Forelimb muscle (tissue), 1 donor: ENCODE measurements at places on chromosomes 3 and 15.

DNA sequence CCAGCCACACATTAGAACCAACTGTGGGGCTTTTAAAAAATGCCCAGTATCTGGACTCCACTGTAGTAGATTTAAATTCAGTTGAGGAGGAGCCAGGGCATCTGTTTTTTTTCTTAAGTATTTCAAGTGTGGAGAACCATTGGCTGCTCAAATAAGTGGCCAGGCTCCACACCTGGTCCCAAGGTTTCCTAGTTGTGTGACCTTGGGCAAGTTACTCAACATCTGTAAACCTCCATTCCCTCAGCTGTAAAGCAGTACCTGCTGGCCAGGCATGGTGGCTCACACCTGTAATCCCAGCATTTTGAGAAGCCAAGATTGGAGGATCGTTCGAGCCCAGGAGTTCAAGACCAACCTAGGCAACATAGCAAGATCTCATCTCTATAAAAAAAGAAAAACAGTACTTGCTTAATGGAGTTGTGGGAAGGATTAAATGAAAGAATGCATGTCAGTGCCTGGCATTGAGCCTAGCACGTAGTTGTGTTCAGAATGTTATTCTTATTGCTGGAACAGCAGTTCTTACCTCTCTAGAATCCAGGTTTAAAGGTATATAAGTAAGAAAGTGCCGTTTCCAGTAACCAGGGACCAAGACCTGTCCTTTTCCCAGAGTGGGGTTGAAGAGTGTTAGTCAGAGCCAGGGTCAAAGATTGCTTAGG, 2.0 kb downstream of the PPP1R14D start:
- no peak for DNase-seq

DNA sequence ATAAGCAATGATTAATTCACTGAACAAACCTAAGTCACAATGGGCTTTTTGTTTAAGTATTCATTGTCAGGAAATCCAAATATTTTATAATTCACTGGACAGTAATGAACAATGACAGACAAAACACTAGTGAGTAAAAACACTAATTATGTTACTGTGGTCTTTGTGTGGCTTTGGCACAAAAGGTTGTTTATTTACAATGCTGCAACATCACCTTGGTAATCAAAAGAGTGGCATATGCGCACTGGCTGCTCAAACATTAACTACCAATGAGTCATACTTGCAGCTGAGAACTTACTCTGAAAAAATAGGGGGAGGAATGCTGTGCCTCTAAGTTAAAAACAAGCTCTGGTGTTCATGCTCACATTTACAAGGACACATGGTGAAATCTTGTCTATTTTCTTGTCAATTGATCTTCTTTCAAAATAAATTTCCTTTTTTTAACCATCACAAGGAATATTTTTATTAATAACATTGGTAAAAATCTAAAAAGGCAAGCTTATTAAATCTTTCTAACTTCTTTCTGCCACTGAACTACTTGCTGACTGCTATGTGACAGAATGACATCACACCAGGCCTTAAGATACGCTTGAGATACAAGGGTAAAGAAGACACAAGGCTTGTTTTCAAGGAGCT, 85.2 kb upstream of the PPIB start:
- DNase-seq, result no peak

GRCh38 chr3:42501321-42501680, 1.1 kb upstream of the VIPR1 start:
- no peak for DNase-seq

DNA sequence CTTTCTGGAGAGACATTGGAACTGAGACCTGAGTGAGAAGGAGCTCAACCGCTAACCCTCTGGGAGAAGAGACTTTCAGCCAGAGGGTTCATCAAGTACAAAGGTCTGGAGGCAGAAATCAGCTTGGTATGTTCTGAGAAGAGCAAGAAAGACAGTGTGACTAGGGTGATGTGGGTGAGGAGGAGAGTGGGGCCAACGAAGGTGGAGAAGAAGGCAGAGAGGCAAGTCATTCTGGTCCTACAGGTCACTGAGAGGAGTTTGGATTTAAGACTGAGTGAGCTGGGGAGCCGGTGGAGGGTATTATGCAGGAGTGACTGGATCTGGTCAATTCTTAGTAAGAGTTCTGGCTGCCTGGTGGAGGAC, 12.2 kb downstream of the XIRP1 start:
- DNase-seq, result no peak

DNA sequence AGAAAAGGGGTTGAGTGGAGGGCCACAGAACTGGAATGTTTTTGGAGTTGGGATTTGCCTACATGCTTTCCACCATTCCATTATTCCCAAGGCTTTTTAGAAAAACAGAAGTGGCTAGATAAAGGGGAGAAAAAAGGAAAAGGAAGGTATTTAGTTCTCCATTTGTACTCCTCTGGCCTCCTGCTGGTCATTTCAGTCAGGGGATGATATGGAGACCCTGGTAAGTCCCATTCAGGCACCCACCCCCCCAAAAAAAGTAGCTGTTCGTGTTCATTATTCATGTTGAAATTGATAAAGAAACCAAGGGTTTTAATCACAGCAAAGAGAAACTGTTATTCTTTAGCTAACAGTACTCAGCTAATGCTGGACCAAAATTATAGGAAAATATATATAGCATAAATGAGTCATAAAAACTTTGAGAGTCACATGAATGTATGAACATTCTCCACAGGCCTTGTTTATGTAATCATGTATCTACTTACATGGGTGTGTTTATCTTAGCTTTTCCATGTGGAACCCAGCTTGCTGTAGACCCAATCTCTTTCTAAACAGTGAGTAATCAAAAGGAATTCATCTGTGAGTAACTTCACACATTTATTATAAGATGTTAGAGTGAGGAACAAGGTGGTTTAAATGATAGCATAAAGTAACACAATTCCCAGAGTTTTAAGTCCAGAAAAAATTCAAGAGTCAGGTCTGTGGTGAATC, 167.2 kb downstream of the KCNMB2 start:
- DNase-seq, result no peak

DNA sequence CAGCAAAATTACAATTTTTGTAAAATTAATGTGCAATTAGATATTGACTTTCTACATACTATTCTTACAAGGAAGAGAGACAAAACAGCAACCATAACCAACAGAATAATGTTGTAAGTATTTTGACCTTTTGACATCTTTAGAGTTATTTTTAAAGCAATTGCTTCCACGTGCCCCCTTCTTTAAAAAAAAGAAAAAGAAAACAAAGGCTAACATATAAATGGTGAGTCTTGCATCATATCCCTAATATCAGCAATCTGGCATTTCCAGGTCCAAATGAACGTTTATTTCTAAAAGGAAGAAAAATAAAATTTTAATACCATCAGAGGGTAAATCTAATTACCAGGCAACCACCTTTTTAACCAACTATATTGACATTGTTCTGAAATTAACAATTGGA, 19.3 kb upstream of the STRIT1 start:
- no peak for DNase-seq

GRCh38 chr3:132406587-132406986, 10.7 kb upstream of the DNAJC13 start:
- no peak for DNase-seq

- DNase-seq, result no peak
Measured at GRCh38 chr3:65928110-65928509, 110.6 kb downstream of the MAGI1 start.

- no peak for DNase-seq
Measured at GRCh38 chr3:170130532-170130931, 51.0 kb downstream of the PHC3 start.

GRCh38 chr15:44366971-44367370, 60.5 kb upstream of the CTDSPL2 start:
- DNase-seq, result no peak

DNA sequence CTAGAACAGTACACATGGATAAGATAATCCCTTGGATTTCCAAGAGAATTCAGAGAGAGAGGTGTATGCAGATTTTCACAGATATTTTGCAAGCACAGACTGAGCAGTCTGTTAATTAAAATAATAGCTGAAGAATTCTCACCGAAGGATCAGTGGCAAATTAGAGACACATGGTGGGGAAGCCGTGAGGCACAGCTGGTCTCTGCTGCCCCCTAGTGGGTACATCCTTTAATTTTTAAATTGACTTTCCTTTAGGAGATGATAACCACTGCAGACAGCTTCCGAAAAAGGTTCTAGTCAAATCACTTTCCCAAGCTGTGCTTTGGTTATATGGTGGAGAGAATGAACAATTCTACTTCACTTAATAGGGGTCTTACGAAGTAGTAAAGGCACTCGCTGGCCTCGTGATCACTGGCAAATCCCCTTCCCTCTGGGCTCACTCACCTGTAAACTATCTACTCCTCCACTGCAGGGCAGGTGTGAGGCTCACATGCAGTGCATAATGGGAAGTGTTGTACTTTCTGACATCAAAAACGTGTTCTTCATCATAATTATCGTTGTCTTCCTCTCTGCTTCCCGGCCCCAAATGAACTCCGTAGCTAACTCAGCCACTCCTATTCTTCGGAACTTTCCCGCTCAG, 19.5 kb downstream of the MESD start:
- DNase-seq, result no peak

- DNase-seq, result no peak
Measured at GRCh38 chr15:80691575-80691974, 3.5 kb upstream of the ABHD17C start.

- DNase-seq, result no peak
Measured at GRCh38 chr3:114880078-114880477, 267.0 kb downstream of the ZBTB20 start.

GRCh38 chr15:39616731-39617455, 36.0 kb downstream of the THBS1 start:
- DNase-seq, result no peak

DNA sequence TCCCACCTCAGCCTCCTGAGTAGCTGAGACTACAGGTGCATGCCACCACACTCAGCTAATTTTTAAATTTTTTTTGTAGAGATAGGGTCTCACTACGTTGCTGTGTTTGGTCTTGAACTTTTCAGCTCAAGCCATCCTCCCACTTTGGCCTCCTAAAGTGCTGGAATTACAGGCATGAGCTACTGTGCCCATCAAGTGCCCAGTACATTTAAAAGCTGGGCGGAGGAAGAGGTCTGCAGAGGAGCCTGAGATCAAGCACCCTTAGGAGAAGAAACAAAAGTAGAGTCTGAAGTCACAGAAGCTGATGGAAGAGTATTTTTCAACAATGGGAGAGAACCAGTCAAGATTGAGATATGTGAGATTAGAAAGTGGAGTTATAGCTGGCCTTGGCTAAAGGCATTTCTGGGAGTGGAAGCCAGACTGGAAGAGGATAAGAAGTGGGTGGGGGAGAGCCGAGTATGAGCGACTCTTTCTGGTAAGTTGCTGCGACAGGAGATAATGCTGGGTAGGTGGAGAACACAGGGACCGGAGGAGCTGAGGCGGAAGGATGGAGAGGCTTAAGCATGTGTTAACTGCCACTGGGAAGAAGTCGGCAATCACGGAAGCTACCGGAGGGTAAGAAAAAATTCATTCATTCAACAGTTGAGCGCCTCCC, 782 bp upstream of the IREB2 start:
- no peak for DNase-seq

DNA sequence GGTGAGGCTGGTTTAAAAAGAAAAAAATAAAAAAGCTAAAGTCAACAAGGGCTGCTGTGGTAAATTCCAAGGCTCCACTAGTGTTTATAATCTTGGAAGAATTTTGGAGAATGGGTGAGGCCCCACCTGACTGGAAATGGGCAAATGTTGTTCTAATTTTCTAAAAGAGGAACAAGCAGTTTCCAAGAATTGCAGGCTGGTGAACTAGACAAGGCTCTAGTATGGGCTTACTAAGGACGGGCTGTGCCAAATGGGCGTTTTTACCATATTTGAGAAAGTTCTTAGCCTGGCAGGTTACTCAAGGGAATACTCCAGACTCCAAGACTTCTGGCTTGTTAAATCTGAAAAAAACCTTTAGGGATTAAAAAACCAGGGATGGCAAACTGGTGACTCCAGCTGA, 67.0 kb upstream of the ABHD2 start:
- no peak for DNase-seq

- no peak for DNase-seq
Measured at GRCh38 chr15:92725171-92725570, 69.6 kb upstream of the FAM174B start.

- no peak for DNase-seq
Measured at GRCh38 chr3:197028728-197029510, 698 bp downstream of the MELTF start.

DNA sequence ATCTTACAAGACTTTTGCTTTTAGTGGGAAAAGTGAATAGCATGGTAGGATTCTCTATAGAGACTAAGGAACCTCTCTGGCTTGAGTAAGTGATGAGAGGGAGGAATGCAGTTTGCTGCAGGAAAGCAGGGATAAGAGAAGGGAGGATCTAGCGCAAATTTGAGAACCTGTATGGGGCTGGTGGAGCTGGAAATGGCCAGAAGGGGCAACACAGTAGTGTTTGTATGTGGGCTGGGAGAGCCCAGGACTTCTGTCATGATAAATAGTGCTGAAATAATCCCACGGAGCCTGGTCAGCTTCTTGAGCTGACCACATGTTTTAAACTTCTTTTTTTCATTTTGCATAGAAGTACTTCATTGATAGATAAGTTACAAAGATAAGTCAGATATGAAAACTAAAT, 11.2 kb upstream of the SHC4 start:
- DNase-seq, result no peak

DNA sequence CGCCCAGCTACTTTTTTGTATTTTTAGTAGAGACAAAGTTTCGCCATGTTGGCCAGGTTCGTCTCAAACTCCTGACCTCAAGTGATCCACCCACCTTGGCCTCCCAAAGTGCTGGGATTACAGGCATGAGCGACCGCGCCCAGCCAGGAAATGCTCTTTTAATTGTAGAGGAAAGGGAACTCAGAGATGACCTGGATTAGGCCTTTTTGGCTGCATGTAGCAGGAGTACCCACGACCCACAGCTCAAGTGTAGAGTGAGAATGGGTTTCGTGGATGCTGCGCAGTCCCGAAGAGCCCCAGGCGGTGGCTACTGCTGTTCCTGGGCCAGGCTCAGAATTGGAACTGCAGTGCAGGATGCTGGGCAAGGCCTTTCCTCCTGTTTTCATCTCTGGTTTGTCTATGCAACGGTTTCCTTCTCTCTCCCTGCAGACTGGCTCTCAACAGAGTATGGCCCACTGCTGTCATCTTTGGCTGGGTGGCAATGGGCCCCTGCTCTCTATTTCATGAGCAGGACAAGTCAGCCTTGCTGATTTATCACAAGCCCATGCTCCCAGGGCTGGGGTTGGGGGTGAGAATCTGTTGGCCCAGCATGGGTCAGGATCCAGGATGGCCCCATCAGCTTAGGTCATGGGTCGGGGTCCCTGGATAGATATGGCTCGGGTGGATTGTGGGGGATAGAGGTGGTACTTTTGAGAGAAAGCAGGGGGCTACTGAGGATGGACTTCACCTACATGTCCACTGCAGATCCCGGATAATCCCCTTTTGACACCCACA, 51.2 kb downstream of the GASK1A start:
- no peak for DNase-seq

- no peak for DNase-seq
Measured at GRCh38 chr3:42084586-42084985, 6.6 kb upstream of the TRAK1 start.

DNA sequence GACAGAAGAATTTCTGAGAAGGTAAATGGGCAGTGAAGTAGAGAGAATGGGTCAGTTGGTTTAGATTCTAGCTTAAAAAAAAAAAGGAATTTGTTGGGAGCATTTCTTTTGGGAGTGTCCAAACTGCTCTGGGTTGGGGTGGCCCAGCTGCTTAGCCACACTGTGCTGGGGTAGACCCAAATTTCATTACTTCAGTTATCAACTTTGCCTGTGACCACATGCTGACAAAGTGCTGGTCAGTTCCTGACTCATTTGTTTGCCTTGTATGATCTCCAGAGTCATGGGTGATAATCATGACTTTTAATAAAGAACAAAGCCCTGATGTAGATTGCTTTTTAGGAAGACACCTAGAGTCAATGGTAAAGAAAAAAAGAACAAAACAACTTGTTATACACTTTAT, 121.5 kb upstream of the FGF7 start:
- DNase-seq, result no peak

GRCh38 chr15:60079210-60079609, 75.1 kb downstream of the FOXB1 start:
- no peak for DNase-seq
